Pancreas (tissue), 10 donors: ENCODE measurements at places on chromosomes 3 and 15.

DNA sequence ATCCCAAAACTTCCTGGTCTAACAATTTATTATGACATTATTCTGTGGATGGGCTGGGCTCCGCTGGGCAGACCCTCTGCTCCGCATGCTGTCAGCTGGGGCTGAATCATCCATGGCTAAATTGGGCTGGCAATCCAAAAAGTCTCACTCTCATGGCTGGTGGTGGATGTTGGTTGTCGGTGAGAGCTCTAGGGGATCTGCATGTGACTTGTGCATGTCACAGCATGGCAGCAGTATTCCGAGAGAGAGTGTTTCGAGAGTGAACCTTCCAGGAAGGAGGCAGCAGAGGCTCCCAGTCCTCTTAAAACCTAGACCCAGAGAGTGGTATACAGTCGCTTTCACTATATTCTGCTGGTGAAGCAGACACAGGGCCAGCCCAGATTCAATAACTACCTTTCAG, 9.9 kb downstream of the RARB start:
- no peak for DNase-seq

- DNase-seq = peak; percentile 61
These were observed 4.5 kb downstream of the PLXNB1 start for GRCh38 chr3:48425281-48425812.

GRCh38 chr3:67094774-67095173, 96.7 kb downstream of the KBTBD8 start:
- no peak for DNase-seq

- DNase-seq = no peak
These were observed 250.5 kb upstream of the RORA start for GRCh38 chr15:61479613-61480012.

- DNase-seq = no peak
These were observed 22.8 kb downstream of the MYO1E start for GRCh38 chr15:59349680-59350420.

- DNase-seq = no peak
These were observed 46.6 kb downstream of the DPPA2 start for GRCh38 chr3:109269577-109270275.
